HTR-8/SVneo (cell line): ENCODE measurements at places on chromosomes 1 and 21.

GRCh38 chr1:93702828-93703183 is 21.2 kb upstream of the BCAR3 start:
- no peak for DNase-seq

GRCh38 chr1:246215510-246215903 is 291.6 kb downstream of the SMYD3 start:
- no peak for DNase-seq

GRCh38 chr1:230307213-230307612 is 118.9 kb downstream of the PGBD5 start:
- no peak for DNase-seq

DNA sequence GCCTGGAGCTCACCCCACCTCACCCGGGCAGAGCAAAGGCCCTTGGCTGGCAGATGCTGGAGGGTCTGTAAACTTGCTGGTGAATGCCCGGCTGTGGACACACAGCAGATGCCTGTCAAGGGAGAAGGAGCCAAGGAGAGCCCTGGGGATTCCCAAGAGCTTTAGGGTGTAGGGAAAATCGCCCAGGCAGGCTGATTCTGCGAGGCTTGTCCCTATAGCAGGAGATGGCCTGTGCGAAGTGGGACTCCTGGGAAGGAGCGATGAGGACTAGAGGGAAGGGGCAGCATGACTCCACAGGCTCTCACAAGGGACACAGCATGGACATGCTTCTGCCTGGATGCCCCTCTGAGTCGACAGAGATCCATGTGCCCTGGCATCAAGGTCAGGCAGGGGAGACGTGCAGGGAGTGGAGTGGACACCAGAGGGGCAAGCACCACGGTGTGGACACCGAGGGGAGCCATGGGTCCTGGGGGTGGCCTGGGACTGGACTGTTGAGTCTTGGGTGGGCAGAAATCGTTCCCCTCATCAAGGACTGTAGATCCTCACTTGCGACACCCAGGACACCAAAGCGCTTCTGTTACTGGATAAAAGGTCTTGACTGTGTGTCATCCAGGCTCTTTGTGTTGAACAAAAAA is 71.4 kb upstream of the ABCG1 start:
- DNase-seq = no peak

DNA sequence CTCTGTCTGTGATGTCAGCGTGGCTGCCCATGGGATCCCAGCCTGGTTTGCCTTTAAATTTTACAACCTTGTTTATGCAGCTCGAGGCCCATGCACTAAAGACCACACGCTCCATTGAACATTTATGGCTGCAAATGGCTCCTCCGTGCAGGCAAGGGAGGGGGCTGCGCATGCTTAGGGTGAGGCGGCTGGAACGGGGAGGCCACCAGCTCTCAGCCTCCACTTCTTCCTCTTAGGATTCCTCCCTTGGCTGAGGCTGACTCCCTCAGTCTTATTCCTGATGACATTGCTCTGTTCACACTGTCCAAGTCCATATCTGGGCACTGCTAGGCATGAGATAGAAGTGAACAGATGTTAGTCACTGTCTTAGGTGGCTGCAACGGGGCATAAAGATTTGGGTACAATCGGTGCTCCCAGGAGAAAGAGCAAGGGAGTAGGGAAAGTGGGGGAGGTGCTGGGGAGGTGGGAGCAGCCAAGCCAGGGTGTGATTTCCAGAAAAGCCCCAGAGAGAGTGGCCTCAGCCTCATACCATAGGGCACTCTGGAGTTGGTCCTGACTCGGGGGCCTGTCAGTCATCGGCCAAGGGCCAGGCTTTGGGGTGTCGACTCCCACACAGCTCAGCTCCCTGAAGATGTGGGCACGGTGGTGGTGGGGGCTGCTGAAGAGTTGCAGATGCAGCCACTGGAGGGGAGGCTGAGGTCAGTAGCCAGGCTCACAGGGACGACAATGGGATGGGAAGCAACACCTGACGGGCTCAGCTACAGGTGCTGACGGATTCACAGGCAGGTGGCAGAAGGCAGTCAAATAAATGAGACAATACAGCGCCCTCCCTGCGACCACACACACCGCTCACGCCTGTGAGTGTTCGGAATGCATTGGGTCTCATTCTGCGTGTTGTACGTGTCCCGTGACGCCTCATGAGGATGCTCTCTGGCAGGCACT is 37.3 kb upstream of the ACTL8 start:
- DNase-seq = no peak

DNA sequence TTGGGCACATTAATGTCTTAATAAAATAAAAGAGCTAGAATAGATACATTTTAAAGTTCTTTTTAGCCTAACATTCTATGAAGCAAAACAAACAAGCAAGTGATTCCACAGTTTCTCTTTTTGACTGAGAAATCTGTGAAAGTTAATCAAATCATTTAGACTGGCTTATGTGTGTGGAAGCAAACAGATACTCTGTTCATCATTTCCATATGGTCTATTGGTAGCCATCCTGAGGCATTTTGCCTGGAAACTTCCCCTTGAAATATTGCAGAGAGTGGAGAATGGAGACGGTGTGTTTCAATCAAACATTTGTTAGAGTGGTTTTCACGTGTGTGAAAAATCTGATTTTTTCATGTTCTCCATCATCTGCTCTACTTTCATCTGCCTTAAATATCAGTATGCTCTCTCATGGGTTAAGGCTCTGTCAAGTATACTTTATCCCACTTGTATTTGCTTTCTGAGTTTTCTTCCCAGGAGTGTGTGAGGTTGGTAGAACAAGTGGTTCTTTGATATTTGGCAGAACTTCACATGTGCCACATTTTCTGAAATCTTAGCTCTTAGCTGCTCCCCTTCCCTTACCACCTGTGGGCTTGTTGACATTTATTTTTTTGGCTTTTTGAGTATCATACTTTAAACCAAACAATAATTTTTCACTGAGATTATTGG is 139.1 kb upstream of the PTGFR start:
- no peak for DNase-seq

- DNase-seq = no peak
Measured at GRCh38 chr1:112393631-112393974, 2.4 kb upstream of the CTTNBP2NL start.

DNA sequence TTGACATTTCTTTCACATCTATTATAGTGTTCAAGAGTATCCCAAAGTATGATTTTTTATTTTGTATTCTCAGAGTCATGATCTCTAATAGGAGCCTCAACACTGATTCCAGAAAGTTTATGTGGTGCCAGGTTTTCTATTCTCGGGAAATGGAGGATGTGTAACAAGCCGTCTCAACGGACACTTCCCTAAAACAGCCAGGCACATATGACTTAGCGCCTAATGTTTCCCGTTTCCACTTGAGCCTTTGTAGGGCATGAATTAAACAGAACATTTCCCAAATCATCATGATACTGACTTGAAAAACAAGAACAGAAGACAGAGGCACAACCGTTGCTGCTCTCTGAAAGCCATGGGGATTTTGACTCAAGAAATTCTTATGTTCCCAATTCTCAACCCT is 8.0 kb downstream of the CYYR1 start:
- no peak for DNase-seq
